ENCODE measurements at places on chromosomes 3 and 15.

DNA sequence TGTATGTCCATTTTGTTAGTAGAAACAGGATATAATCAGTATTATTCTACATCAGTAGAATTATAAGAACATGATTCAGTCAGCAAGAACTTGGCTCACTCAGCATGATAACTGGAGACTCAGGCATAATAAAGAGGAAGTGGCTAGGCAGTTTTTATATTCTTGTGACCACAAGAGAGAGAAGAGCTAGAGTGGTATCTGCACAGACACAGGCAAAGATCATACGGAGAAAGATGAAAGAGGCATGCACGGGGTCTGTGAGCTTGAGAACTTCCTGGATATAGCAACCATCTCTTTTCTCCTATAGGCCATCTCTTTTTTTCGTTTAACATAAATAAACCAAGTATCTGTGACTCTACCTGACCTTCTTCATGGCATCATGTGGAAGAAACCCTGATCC is 46.8 kb downstream of the MYO5A start:
- peak; percentile 91 for DNase-seq

DNA sequence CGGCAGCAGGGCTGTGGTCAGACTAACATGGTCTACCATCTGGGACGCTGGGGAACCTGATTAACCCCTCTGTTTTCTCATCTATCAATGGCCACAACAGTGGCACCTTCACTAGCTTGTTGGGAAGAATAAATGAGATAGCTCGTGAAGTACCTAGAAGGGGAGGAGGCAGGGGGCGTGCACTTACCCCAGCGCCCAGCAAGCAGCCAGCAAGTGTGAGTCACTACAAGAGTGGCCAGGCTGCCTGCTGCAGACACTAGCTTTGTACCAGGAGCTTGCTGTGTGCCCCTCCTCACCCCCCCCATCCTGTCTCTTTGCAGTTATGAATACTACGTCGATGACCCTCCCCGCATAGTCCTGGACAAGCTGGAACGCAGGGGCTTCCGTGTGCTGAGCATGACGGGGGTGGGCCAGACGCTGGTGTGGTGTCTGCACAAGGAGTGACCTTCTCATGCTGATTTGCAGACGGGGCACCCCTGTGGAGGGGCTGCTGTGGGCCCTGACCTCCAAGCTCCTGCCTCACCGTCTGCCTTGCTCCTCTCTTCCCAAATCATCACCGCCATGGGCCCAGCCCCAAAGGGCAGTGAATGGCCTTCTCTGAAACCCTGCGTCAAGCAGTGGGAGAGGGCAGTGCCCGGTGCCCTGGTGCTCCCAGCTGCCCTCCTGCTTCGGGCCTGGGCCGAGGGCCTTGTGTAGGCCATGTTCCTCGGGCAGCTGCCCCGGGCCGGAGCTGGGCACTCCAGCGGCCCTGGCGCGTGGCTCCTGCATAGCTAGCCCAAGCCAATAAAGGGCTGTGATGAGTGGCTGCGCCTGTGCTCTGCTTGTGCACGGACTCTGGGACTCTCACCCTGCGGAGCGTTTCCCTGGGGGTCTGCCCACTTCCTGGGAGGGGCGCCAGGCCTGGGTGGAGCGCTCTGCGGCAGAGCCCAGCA is 2.6 kb upstream of the C15orf62 start:
- DNase-seq = peak; percentile 57

- no peak for DNase-seq
Observed at GRCh38 chr3:127459891-127460290, 130.6 kb downstream of the TPRA1 start.

GRCh38 chr15:25860885-25861866 is 2.0 kb downstream of the ATP10A start:
- DNase-seq = peak; percentile 41

DNA sequence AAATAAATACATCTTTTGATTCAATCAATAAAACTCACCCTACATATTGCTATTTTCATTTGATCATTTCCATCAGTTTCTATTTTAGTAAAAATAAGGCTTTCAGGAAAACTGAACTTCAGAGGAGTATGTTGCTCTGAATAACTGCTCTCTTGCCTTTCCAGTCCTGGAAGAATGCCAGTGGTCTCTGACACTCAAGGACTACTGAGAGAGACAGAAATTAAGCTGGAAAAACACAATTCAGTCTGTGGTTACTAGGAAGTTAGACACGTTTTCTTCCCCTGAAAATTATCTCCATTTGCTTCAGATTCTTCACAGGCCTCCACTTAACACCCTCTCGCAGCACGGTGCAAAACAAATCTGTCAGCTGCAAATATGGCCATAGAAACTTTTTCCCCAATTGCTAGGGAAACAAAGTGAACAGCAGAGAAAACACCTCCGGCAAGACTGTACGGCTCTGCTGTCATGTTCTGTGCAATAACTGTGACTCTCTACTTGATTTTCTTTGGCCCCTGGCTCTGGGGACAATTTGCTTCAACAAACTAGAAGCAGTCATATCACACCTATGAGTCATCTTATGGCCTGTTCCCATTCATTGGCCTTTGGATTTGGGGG is 353.0 kb downstream of the MAGI1 start:
- DNase-seq = peak; percentile 55

DNA sequence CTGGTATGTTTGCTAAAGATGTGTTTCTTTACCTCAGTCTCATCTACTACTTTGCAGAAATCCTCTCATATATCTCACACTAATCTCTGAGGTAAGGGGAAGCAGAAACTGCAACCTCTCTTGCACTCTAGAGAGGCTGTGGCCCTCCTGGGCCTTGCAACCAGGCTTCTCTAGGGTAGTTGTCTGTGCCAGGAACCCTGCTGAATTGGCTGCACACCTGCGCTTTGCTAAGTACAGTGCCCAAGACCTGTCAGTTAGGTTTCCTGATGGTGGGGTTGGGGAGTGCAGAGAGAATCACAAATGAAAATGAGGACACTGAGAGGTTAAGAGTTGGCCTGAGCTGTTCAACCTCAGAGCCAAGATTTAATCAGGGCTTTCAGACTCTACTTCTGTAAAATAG is 117.2 kb upstream of the PLXNA1 start:
- DNase-seq = no peak

DNA sequence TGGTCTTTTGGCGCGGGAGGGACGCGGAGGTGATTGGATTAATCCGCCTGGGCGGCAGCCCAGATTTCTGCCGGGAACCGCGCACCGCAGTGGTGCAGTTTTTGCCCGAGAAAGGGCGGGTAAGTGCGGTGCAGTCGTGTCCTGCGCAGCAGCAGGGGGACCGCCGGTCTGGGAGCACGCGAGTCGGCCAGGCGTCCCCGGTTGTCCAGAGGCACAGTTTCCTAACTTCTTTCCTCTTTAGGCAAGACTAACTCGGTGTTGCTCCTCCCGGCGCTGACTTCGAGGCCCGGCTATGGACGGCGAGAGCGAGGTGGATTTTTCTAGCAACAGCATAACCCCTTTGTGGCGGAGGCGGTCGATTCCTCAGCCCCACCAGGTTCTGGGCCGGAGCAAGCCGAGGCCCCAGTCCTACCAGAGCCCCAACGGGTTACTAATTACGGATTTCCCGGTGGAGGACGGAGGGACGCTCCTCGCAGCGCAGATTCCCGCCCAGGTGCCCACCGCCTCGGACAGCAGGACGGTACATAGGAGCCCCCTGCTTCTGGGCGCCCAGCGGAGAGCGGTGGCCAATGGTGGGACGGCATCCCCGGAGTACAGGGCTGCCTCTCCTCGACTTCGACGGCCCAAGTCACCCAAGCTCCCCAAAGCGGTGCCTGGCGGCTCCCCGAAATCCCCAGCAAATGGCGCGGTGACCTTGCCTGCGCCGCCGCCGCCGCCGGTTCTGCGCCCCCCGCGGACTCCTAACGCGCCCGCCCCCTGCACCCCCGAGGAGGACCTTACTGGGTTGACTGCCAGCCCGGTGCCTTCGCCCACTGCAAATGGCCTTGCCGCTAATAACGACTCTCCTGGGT is 736 bp downstream of the ARHGEF26 start:
- DNase-seq = peak; percentile 29

- peak; percentile 11 for DNase-seq
Observed at GRCh38 chr3:52896613-52897012, 735 bp downstream of the STIMATE start.

GRCh38 chr3:62529230-62529629 is 155.9 kb upstream of the FEZF2 start:
- peak; percentile 36 for DNase-seq

DNA sequence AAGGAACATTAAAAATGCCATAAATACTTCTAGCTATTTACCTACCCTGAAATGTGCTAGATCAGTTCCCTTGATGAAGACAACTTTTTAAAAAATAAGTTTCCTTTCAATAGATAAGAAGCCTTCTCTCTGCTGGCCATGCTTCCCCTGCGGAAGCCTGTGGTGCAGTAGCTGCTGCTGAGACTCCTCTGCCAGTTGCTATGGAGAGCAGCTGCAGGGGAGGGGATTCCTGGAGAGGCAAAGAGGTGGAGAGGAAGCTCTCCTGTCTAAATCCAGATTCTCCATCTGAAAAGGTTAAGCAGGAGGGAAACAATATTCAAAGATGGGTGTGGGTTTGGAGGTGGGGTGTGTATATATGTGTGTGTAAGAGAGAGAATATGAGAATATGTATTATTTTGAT is 69.8 kb upstream of the BFSP2 start:
- no peak for DNase-seq

DNA sequence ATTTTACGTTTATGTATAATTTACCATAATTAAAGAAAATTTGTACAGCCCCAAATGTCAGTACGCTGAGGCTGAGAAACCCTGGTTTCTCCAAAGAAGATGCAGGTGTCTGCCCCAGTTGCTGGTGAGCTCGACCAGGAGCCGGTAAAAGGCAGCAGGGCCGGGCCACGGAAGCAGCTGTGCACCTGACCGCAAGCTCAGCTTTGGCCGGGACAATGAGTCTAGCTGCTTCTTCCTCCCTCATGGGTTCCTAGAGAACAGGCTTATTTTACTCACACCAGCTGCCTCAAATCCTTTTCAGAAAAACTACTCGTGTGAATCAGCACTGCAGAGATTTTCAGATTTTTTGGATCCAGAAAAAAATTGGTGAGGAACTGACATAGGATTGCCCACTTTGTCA is 18.0 kb upstream of the ZXDC start:
- DNase-seq = no peak

DNA sequence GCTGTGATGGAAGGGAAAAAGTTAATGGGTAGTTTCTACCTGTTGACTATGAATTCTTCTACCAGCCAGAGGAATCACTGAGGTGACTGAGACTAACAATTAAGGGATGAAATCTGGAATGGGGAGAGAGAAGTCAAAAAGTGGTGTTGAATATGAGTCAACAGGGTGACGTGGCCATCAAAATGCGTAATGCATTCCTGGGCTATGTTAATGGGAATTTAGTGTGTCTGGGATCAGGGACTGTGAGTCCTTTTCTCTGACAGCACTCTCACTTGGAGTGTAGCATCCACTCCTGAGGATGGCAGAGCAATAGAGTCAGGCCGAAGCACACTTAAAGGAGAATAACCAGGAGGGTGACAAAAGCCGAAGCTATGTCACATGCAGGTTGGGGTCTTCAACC is 60.4 kb downstream of the MESD start:
- DNase-seq = peak; percentile 93

DNA sequence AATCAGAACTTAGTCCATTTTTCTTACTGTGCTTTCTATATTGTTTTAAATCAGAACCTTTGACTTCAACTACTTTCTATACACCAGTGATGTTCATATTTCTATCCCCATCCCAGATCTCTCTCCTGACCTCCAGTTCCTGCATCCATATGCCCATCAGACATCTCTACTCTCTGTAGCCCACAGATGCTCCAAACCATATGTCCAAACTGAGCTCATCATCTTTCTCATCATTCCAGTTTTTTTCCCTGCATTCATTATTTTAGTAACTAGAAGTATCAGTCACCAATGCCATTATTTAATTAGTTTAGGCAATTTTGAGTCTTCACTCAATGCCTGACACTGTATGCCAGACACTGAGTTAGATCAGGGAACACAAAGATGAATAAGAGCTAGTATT is 25.4 kb upstream of the IL16 start:
- no peak for DNase-seq

- DNase-seq = peak; percentile 30
Observed at GRCh38 chr15:98845138-98845884, 162.3 kb downstream of the PGPEP1L start.

GRCh38 chr3:161893972-161894371 is 397.4 kb downstream of the OTOL1 start:
- DNase-seq = peak; percentile 82

- DNase-seq = no peak
Observed at GRCh38 chr3:2645001-2645400, 465.2 kb downstream of the IL5RA start.

DNA sequence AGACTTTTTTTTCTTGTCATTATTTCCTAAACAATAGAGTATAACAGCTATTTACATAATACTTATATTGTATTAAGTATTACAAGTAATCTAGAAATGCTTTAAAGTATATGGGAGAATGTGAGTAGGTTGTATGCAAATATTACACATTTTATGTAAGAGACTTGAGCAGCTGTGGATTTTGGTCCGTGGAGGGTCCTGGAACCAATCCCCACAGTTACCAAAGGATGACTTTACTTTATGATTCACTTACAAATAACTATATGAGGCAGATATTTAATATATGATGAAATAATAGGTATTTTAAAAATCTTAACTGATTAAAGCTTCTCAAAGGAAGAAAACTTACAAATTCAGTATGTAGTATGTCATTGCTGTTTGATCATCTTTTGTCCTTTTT is 56.3 kb downstream of the PPP2R3A start:
- no peak for DNase-seq

DNA sequence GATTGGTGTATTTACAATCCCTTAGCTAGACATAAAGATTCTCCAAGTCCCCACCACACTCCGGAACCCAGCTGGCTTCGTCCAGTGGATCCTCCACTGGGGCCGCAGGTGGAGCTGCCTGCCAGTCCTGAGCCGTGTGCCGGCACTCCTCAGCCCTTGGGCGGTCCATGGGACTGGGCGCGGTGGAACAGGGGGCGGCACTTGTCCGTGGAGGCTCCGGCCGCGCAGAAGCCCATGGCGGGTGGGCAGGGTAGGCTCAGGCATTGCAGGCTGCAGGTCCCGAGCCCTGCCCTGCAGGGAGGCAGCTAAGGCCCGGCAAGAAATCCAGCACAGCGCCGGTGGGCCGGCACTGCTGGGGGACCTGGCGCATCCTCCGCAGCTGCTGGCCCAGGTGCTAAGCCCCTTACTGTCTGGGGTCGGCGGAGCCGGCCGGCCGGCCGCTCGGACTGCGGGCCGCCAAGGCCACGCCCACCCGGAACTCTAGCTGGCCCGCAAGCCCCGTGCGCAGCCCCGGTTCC is 3.5 kb upstream of the RNU5B-1 start:
- no peak for DNase-seq

GRCh38 chr3:122577409-122578031 is at the start of gene PARP15:
TSS of gene PARP15 (plus strand) at chr3:122577650. CDS start at chr3:122577668, 18 bp downstream.
- DNase-seq = peak; percentile 12

GRCh38 chr15:86327230-86327865 is 247.7 kb downstream of the AGBL1 start:
- no peak for DNase-seq

Data from EH (cell line).